ENCODE measurements at places on chromosomes 2 and 18. TPM values are rescaled to one million over a fixed set of nuclear protein-coding genes. Genes with fewer than 3 reads are reported as not detected.

Gene CARF
- total RNA-seq, result 17.4 TPM

- DNase-seq, result no peak
Observed at GRCh38 chr2:12126318-12126717, 379.9 kb downstream of the LPIN1 start.

- no peak for DNase-seq
Observed at GRCh38 chr18:65749841-65750240, 971 bp upstream of the CDH7 start.

DNA sequence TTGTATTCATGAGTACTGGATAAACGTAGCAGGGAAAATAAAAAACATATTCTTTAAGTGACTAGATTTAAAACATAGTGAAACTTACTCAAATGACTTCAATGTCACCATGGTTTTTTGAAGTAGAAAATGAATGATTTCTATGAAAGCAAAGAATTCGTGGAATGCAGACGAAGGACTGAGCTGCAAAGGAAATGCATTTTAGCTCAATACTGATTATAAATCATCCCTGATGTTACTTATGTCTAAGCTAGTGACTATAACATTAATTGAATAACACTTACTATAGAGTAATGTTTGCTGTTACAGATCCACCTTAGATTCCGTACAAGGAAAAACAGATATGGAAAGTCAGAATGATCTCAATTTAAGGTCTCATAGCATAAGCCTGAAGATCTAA, 1257.7 kb upstream of the CDH2 start:
- DNase-seq, result no peak

GRCh38 chr2:191023235-191023679, 9.3 kb upstream of the STAT1 start:
- no peak for DNase-seq

- DNase-seq, result no peak
Observed at GRCh38 chr18:62942578-62942977, 227.2 kb downstream of the PHLPP1 start.

- DNase-seq, result no peak
Observed at GRCh38 chr2:37552339-37552738, 119.1 kb downstream of the CDC42EP3 start.

GRCh38 chr2:62844311-62845090, 139.0 kb downstream of the EHBP1 start:
- DNase-seq, result no peak

DNA sequence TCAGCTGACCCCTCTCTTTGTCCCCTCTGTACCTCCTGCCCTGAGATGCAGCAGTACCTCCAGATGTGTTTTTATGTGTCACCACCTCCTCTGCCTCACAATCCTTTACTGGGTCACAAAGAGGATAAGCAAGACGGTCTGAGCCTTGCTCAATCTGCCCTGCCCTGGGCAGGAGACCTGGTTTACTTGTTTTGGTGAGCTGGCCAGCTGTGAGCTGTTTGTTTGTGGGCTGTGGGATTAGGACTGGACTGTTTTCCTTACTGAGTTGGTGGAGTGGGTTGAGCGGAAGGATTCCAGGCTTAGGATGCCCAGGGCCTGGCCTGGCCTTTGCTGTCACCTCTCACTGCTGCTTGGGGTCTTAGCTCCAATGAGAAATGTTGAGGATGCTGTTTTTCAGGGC, 299.5 kb downstream of the SRBD1 start:
- no peak for DNase-seq

Gene CLEC4F
- not detected for total RNA-seq

Gene C2orf42
- total RNA-seq, result 23.4 TPM

Gene C1QL2
- total RNA-seq, result not detected

DNA sequence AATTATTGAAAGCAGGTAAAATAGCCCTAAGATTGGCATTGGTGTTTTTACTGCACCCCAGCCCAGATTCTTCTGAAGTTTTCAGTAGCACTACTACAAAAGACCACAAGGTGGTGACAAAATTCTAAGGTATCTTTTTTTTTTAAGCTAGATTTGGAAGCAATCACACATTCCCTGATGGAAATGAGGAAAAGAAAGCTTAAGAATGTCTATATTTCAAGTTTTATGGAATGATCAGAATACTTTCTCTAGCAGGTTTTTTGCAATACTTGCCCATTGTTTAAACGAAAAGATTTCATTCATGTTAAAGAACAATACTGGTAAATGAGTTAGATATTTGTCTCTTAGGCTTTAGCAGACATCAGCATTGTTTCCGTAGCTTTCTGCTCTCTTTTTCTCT, 32.1 kb upstream of the ZNF638 start:
- DNase-seq, result no peak

- no peak for DNase-seq
Observed at GRCh38 chr2:13666582-13667414, 950.1 kb downstream of the TRIB2 start.

GRCh38 chr2:106314444-106314843, 120.3 kb upstream of the UXS1 start:
- DNase-seq, result no peak

Gene SIX3
- total RNA-seq, result not detected

Gene ITGA6
- 21.6 TPM for total RNA-seq
